Panc1 (cell line): ENCODE measurements at places on chromosomes 4 and X.

GRCh38 chrX:18368402-18368801 is 13.9 kb upstream of the SCML2 start:
- DNase-seq: no peak

- no peak for DNase-seq
Measured at GRCh38 chr4:23770011-23770410, 119.8 kb downstream of the PPARGC1A start.

DNA sequence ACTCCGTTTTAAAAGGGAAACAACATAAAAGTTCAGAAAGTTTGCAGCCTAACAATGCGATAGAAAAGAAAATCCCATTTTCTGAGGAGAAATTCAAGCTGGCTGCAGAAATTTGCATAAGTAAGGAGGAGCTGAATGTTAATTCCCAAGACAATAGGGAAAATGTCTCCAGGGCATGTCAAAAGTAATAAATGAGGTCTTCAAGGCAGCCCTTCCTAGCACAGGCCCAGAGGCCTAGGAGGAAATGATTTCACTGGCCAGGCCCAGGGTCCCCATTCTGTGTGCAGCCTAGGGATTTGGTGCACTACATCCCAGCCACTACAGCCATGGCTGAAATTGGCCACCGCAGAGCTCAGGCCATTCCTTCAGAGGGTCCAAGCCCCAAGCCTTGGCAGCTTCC is 59.3 kb downstream of the TKTL2 start:
- no peak for DNase-seq

GRCh38 chrX:4059893-4060292 is 346.4 kb upstream of the PRKX start:
- no peak for DNase-seq

- DNase-seq: peak; percentile 50
Measured at GRCh38 chrX:130770615-130771014, 132.4 kb downstream of the ENOX2 start.

GRCh38 chrX:120534413-120535205 is 26.2 kb downstream of the CUL4B start:
- no peak for DNase-seq

DNA sequence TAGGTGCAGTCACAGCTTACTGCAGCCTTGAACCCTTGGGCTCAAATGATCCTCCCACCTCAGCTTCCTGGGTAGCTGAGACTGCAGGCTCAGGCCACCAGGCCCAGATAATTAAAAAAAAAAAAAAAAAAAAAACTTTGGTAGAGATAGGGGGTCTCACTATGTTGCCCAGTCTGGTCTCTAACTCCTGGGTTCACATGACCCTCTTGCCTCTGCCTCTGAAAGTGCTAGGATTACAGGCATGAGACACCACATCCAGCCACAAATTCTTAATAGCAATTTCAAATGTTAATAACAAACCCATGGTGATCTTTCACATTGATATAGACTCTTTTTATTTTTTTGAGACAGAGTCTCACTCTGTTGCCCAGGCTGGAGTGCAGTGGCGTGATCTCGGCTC is 12.3 kb upstream of the FGF5 start:
- DNase-seq: no peak

DNA sequence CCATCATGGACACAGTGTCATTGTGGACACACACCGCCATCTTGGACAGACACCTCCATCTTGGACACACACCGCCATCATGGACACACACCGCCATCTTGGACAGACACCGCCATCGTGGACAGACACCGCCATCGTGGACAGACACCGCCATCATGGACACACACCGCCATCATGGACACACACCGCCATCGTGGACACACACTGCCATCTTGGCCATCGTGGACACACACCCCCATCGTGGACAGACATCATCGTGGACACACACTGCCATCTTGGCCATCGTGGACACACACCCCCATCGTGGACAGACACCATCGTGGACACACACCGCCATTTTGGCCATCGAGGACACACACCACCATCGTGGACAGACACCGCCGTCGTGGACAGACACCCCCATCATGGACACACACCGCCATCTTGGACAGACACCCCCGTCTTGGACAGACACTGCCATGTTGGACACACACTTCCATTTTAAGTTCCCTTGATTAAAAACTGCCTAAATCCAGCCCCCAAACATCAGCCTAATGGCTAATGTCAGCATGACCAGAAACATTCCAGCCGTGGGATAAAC is 9.1 kb downstream of the ASMTL start:
- no peak for DNase-seq

GRCh38 chr4:156158747-156159146 is 205.1 kb upstream of the CTSO start:
- no peak for DNase-seq

- no peak for DNase-seq
Measured at GRCh38 chrX:110511238-110511637, 152.6 kb downstream of the RTL9 start.

DNA sequence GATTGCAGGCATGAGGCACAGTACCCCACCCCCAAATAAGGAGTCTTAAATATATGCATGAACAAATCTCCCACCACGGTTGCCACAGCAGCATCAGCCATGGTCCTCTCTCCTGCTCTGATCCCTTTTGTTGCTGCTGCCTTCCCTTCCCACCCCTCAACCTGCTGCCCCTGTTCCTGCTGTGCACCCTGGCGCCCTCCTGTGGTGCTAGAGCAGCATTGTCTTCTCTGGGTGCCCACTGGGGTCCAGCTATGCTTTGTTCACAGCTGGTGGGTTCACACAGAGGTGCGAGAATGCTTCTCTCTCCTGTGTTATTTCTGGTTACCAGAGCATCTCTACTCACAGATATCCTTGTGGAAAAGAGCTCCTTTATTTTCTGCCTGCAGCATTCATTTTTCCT is 116.2 kb downstream of the GATB start:
- no peak for DNase-seq

DNA sequence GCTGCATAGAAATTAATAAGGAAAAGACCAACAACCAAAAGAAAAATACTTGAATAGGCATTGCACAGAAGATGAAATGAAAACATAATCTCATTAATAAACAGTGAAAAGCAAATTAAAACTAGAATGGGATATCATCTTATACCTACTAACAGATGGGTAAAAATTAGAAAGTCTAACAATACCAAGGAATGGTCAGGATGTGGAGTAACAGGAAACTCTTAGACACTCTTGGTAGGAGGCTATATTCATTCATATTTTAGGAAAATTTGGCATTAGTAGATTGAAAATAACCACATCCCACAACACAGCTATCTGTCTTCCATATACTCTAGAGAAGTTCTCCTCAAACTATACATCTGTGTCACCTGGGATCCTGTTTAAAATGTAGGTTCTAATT is 36.3 kb downstream of the SEC24B start:
- no peak for DNase-seq

GRCh38 chrX:38861489-38861888 is 60.2 kb downstream of the MID1IP1 start:
- no peak for DNase-seq

GRCh38 chr4:164753873-164754488 is at the start of gene SMIM31:
Gene SMIM31, plus strand, starts transcription at chr4:164754131. Its CDS starts 16,313 bp downstream, at chr4:164770444.
- no peak for DNase-seq

- no peak for DNase-seq
Measured at GRCh38 chr4:164935363-164935762, 42.1 kb downstream of the TRIM61 start.

DNA sequence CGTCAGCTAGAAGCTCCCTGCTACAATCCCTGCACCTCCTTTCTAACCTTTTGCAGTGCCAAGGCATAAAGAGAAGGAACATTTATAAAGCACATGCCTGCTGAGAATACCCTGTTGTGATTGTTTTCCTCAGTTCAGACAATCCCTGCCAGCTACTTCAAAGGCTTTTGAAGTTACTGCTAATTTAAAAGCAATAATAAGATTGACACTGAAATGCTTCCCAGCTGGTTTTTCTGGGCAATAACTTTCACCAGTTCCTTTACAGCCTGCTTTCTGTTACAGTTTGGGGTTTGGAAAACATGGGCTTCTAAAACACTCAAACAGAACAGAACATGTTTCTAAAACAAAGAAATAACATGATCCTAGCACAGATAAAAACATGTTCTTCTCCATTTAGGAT is 232.3 kb upstream of the CPEB2 start:
- DNase-seq: no peak

DNA sequence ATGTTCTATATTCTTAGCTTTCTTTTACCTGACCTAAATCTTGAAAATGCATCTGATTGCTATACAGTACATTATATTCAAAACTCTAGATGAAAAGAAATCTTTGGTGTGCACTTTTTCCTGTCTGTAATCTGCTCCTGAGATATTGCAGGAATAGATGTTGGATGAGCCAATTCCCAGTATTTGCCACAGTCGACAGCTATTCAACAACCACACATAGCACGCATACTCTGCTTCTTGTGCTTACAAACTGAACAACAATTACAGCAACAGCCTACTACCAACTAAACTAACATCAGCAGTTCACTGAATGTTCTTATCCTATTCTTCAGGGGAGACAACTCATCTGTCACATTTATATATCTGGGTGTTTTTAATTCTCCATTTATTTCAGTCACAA is 573.9 kb upstream of the GRID2 start:
- DNase-seq: no peak

- no peak for DNase-seq
Measured at GRCh38 chr4:147809211-147809610, 77.3 kb downstream of the ARHGAP10 start.

DNA sequence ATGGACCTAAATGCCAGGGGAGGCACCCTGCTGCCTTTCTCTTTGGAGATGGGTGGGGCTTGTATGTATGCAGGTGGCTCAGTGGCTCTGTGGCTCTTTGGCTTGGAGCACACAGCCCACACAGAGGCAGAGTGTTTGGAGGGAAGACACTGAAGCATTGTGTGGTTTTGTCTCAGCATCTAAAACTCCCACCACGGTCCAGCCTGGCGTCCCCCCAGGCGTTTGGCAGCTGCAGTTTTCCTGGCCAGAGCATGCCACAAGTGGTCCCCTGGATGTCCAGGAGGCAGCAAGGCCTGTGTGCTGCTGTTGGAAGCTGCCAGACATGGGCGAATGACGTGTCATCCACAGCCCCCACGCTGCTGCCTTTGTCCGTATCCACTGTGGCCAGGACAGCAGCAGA is 32.2 kb upstream of the PSAPL1 start:
- no peak for DNase-seq

GRCh38 chr4:52861879-52862616 is at the start of gene RASL11B:
Gene RASL11B, plus strand, starts transcription at chr4:52862317. Its CDS starts 191 bp downstream, at chr4:52862508.
- no peak for DNase-seq

GRCh38 chr4:108991551-108992328 is 228.9 kb upstream of the ETNPPL start:
- DNase-seq: no peak

DNA sequence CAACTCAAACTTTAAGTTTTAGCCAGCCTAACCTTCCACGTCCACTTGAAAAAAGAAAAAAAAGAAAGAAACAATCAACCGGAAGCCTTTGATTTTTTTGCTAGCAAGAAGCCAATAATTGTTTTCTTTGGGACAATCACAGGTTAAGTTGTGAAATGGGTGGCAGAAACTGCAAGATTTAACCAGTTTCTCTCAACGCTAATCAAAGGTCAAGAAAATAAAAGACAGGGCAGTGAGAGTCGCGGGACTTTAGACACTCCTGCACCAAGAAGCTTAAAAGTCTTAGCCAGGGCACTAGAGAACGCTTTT is 1.0 kb downstream of the ACSL1 start:
- no peak for DNase-seq

DNA sequence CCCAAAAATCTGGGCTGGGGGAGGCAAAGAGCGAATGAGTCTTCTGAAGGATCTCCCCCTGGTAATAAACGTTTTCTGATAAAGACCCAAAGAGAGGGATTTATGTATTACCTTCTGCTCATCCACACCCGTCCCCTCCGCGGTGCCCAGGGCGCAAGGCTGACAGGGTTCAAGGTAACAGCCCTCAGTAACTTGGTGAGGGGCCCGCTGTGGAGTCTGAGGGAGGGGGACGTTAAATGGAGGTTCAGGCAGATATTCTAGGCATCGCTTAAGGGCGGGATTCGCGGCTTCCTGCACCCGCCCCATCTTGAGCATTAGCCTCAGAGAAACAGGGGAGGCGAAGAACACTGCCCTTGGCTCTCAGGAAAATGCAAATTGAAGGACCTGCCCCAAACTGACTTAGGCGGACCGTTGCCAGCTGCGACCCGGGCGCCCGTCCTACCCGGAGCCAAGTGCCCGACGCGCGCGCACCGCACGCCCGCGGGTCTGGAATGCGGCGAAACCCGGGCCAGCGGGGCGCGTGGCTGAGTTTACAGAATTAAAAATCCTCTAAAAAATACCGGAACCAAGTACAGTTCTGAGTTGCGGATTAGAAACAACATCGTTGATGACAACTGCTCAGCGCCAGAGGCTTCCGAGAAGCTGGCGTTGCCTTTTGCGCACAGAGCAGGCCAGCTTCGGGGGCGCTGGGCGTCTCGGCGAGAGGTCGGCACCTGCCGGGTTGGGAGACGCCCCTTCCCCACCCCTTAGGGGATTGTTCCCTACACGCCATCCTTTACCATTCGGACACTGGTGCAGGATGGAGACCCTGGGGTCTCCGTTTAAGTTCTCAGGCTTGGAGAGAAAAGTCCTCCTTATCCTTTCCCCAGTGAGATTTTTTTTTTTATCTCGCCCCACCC is 2.8 kb downstream of the HELT start:
- DNase-seq: no peak

DNA sequence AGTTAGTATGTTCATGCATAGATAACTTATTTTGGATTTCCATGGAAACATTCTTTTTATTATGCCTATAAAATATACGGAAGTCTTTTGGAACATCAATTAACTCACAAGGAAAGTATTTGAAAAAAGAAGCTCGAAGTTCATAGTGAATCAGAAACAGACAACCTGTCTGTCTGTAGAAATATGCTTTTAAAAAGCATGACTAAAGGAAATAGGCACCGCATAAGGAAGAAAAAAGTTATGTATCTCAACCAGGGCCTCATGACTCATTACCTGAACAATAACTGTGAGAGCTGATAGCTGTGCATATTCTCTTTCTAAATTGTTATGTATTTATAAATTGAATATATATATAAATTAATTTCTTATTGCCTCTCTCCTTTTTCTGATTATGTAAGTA is 324.1 kb downstream of the TLL1 start:
- no peak for DNase-seq

DNA sequence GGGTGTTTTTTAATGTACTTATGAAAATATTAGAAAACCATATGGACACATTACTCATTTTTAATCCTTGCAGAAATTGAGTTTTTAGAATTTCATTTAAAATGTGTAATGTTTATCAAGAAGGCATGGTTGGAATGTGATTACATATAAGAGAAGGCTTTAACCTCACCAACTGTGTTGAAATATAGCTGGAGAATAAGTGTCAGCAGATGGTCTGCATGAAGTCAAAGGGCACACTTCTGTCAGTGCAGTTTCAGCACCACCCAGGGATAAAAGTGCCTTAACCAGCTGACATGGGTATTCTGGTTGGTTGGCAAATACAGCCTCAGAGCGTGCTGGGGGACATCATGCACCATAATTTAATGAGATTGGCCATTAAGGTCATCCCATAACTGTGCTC is 21.2 kb upstream of the ANTXR2 start:
- no peak for DNase-seq
